ENCODE measurements at places on chromosomes 7 and 10. TPM values are rescaled to one million over a fixed set of nuclear protein-coding genes. Genes with fewer than 3 reads are reported as not detected.

GRCh38 chr7:31948029-31948428, 122.2 kb downstream of the PDE1C start:
- H3K4me3 ChIP-seq, result no peak overlapping the region
- no peaks in the 10 kb centered on the region for H3K36me3 ChIP-seq
- no peaks in the 10 kb centered on the region for H3K27me3 ChIP-seq
- no peak for DNase-seq

DNA sequence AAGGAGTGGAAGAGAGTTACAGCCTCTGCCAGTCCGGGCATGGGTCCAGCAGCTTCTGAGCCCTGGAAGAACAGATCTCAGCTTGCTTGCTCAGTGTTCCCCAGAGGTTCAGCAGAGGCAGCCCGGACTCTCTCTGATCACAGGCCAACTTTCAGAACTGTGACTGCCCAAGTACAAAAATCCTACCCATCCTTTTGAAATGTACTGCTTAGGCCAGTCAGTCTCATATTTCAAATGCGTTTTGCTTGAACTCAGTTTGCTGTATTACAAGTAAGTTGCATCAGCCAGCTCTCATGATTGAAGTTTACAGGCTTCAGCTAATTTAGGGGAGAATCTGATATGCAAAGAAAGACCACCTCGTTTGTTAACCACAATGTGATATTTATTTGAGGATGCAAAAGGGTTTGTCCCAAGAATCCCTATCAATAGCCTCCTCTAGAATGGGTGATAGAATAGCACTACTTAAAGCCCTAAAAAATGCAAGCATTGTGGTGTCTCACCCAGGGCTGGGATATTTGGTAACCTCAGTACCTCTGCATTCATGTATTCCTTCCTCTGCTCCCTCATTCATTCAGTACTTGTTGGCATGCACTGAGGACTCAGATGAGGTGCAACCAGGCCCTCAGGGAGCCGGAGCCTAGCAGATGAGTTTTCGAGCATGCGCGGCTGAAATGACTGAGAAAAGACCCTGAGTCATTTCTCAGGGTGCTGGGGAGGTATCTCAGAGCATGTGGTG, 7.0 kb downstream of the AIMP2 start:
- no peak overlapping the region for H3K4me3 ChIP-seq
- no peak for DNase-seq
- peaks cover 26% of the 10 kb centered on the region for H3K36me3 ChIP-seq
- H3K27ac ChIP-seq, result no peak overlapping the region

The NEUROG3 gene
- not detected for total RNA-seq

The PRSS1 gene
- 0.44 TPM for total RNA-seq

DNA sequence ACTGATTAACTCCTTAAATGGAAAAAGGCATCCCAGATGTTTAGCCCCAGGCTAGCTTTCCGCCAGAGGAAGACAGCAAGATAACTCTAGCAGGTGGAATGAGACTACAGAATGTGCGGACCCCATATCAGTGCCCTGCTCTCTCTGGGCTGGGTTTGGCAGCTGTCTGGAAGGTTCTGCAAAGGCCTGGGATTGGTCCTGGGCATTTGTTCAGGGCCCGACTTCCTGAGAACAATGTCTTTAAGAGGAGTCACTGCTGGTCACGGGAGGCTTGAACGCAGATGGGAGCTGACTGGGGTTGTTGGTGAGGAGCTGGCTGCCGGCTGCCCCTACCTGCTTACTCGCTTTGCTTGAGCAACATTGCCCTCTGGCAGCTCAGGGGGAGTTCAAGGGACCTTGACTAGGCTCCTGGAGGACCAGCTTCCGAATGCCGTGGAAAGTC, 130.6 kb upstream of the BTBD16 start:
- no peak overlapping the region for H3K27ac ChIP-seq
- H3K27me3 ChIP-seq, result no peaks in the 10 kb centered on the region
- H3K36me3 ChIP-seq, result no peaks in the 10 kb centered on the region
- H3K4me3 ChIP-seq, result no peak overlapping the region
- DNase-seq, result no peak

GRCh38 chr10:119652361-119652730, 1.2 kb downstream of the BAG3 start:
- peak overlapping the region; percentile 77 for H3K4me3 ChIP-seq
- peak; percentile 68 for DNase-seq
- H3K27ac ChIP-seq, result peak overlapping the region; percentile 87
- peaks cover 59% of the 10 kb centered on the region for H3K4me1 ChIP-seq

The GRM3 gene
- not detected for total RNA-seq

- no peak overlapping the region for H3K4me3 ChIP-seq
- no peak overlapping the region for H3K27ac ChIP-seq
- H3K4me1 ChIP-seq, result no peaks in the 10 kb centered on the region
- H3K27me3 ChIP-seq, result no peaks in the 10 kb centered on the region
- no peak for DNase-seq
Observed at GRCh38 chr7:50806143-50806542, 23.4 kb upstream of the GRB10 start.

DNA sequence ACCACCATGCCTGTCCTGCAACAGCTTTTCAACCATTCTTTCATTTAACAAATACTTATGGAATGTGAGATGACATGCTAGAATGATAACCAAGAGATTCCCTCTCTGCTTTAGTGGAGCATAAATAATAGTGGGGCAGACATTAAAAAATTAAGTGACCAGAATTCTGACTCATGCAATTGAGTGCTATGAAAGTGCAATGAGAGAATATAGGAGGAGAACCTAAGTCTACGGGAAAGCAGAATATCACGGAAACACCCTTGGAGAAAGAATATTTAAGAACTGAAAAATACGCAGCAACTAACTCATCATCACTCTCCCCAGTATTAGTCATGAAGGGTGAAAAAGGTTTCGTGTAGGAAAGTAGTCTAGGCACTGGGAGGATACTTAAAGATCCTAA, 7.1 kb downstream of the KIF5B start:
- peaks cover 96% of the 10 kb centered on the region for H3K4me1 ChIP-seq
- H3K4me3 ChIP-seq, result no peak overlapping the region
- H3K36me3 ChIP-seq, result peaks cover 31% of the 10 kb centered on the region

The CALY gene
- total RNA-seq, result 6.4 TPM

DNA sequence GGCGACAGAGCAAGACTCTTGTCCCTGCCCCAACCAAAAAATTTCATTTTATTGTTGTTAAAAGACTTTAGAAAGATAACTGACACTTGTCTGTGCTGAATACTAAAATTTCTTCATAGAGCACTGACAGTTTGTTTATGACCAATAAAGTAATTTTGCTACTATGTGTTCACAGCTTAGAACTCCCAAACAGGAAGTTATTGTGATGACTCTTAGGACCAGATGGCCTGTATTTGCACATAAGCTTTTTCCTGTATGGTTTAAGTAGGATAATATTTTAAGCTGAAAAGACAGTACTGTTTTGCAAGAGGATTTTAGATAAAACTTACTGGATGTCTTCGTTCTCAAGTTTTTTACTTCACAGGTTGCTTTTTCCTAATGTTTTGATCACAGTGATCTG, 80.7 kb downstream of the MMRN2 start:
- no peak overlapping the region for H3K27ac ChIP-seq
- no peaks in the 10 kb centered on the region for H3K36me3 ChIP-seq
- no peaks in the 10 kb centered on the region for H3K4me1 ChIP-seq
- H3K4me3 ChIP-seq, result no peak overlapping the region
- no peaks in the 10 kb centered on the region for H3K27me3 ChIP-seq

DNA sequence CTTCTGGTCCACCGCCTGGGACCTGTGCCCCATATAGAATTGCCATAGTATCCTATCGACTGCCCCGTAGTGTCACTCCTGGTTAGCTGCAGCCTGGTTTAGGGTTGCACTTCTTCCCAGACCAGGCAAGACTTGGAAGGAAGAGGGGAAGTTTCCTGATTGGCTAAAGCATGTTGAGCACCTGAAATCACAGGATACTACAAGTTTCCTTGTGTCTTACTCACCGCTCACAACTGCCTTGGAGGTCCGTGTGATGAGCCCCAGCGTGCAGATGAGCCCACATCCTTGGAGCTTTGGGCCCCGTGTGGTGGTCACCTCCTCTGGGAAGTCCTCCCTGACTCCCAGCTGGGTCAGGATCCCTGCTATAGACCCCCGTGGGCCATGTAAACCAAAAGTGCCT, 73.9 kb upstream of the GTF2I start:
- no peak overlapping the region for H3K4me3 ChIP-seq
- no peaks in the 10 kb centered on the region for H3K36me3 ChIP-seq
- no peaks in the 10 kb centered on the region for H3K27me3 ChIP-seq
- H3K27ac ChIP-seq, result no peak overlapping the region

The ZC3HAV1 gene
- 159 TPM for total RNA-seq

The DYNC1I1 gene
- total RNA-seq, result not detected

- H3K4me1 ChIP-seq, result no peaks in the 10 kb centered on the region
- H3K4me3 ChIP-seq, result no peak overlapping the region
- H3K27ac ChIP-seq, result no peak overlapping the region
- H3K27me3 ChIP-seq, result no peaks in the 10 kb centered on the region
- DNase-seq, result no peak
Observed at GRCh38 chr7:134907639-134908038, 78.7 kb upstream of the AGBL3 start.

The ABHD11 gene
- total RNA-seq, result 23.9 TPM

DNA sequence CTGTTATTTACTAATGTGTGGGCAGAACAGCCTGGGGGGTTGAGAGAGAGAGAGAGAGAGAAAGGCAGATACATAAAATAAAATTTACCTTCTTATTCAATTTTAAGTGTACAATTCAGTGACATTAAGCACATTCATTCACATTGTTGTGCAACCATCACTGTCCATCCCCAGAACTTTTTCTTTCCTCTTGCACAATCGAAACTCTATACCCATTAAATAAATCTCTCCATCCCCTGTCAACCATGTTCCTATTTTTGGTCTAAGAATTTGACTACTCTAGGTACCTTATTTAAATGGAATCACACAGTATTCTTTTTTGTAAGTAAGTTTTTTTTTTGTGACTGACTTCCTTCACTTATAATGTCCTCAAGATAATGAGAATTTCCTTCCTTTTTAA, 181.6 kb downstream of the SND1 start:
- H3K36me3 ChIP-seq, result no peaks in the 10 kb centered on the region
- DNase-seq, result no peak
- no peaks in the 10 kb centered on the region for H3K27me3 ChIP-seq
- H3K27ac ChIP-seq, result no peak overlapping the region

All from CD4-positive, alpha-beta memory T cell (primary cell).